Occipital lobe (tissue), 3 donors: ENCODE measurements at places on chromosomes 3 and 15. TPM values are rescaled to one million over a fixed set of nuclear protein-coding genes. Genes with fewer than 3 reads are reported as not detected.

DNA sequence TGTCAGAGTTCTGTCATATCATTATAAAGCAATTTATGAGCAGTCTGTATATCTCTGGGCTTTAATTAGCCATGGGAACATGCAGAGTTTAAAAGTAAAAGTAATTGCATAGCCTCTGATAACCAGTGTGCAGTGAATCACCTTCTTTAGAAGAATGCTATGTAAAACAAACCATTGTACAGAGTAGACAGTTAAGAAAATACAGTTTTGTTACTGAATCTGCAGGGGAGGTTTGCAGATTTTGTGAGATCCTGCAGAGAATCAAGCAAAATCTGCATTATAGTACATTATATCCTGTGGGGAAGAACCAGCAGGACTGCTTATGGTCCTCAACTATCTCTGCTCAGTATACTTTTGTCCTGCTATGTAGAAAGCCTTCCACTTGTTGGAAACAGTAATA is 396.2 kb upstream of the NAALADL2 start:
- no peak for DNase-seq

DNA sequence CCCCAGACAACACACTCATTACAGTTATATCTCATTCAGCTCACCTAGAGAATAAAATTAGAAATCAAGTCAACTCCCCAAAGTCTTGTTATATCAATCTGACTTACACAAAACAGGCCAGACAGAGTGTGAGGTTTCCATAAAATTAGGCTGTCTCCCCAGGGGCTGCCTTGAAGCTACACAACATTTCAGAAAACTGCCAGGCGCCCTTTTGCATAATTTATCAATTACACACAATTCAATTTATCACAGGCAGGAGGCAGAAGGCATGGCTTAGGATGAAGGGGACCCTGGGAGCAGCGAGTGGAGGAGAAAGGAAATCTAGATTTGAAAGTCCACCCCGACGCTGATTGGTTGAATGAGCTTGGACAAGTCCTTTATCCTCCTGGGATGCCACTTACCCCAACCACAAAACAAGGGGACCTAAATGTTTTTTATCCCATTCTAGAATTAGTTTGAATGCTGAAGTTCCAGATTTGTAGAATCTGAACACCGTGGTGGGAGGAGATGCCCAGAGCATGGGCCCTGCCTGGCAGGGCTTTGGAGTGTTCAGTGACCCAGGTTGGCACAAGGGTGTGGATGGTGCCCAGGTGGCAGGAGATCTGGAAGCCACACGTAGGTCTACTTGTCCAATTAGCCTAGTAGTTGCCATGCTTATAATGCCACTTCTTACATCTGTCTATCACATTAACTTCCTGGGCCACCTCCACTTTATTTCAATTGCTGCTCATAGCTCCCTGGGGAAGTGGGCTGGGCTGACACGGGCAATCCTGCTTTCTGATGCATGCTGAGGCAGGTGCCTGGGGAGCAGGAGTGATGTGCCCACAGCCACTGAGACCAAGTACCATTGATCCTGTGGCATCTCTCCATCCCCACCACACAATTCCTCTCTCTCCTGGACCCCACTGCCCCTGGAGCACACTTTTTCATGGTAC is 119.8 kb upstream of the TLE3 start:
- DNase-seq: no peak

- DNase-seq: no peak
Measured at GRCh38 chr15:42274702-42274989, 1.4 kb upstream of the TMEM87A start.

- no peak for DNase-seq
Measured at GRCh38 chr15:86917361-86917671, 837.6 kb downstream of the AGBL1 start.

GRCh38 chr15:77964193-77964592 is 113.3 kb downstream of the TBC1D2B start:
- DNase-seq: no peak

ARHGAP31 gene
- total RNA-seq: 3.7 TPM

DNA sequence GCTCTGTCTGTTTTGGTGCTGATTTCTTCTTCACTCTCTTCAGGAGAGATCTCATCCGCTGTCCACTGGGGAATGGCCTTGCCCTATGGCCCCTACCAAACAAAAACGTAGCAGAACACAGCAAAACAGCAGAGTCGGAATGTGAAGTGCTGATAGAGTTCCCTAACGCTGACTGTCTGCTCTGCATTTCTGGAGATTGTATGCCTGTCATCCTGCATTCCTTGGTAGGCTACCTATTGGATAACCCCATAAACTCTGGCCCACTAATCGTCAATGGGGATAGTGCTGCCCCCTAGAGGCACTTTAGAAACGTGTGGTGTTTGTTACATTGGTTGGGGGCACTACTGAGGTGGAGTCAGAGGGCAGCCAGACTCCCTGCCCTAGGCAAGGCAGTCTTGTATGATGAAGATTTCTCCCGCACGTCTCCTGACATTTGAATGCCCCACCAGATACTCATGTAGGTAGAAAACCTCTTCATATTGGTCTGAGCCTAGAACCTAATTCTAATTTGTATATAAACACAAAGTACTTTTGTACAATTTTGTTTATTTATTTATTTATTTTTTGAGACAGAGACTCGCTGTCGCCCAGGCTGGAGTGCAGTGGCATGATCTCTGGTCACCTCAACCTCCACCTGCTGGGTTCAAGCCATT is 15.6 kb upstream of the MAGEF1 start:
- no peak for DNase-seq

ATP10A gene
- total RNA-seq: 0.78 TPM

- peak; percentile 56 for DNase-seq
Measured at GRCh38 chr3:44058868-44059203, 182.8 kb upstream of the TOPAZ1 start.

- DNase-seq: no peak
Measured at GRCh38 chr3:133563186-133563591, 10.3 kb upstream of the CDV3 start.

DNA sequence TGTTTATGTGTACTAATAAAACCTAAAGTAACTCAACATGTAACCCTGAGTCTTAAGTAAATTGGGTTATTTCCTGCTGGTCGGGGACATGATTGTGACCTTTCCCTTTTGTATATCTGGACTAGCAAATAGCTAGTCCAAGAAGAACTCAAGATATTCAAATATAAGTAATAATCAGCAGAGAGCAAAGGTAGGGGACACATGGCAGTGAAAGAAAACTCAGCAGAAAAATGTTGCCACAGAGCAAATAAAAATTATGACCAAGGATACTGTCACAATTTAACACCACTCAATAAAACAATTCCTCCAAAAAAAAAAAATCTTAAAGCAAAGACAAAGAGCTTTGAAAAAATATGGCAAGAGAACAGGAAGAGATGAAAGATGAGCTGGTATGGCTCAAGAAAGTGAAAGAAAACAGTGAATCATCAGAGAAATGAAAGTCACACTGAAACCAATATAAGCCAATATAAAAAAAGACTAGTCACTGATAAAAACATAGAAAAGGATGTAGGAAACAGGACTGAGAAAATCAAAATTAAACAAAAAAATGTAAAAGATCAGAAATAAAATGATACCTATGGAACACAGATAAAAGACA is 43.4 kb downstream of the HLTF start:
- DNase-seq: no peak

DNA sequence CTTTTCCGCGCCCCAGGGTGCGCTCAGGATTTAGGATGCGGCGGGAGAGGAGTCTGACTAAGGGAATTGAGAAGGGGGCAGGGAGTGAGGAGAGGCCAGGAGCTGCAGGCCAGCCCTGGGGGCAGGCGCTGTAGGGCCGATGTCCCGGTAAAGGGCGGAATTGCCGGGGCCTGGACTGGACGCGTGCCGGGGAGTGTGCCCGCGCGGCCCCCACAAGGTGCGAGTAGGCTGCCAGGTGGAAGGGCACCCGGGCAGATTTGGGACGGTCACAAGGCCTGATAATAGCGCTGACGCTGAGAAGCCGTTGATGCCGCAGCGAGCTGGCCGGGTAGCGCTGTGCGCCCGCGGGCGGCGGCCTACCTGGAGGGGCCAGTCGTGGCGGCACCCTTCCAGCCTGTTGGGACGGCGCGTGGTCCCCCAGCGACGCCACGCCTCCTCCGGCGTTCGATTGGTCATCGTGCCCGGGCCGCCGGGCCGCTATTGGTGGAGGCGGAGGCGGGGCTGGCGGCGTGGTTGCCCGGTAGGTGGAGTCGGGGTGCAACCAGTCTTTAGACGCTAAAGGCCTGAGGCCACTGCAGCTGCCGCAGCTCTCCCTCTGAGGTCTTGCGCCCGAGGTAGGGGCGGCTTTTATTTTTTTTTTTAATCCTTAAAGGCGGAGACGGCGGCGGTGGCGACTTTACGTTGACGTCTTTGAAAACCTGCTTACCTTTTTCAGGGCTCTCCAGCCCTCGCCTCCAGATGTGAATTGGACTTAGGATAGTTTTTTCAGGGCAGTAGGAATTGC is 903 bp downstream of the SLC25A38 start:
- DNase-seq: no peak

GRCh38 chr3:32488474-32489008 is 14.1 kb downstream of the CMTM6 start:
- DNase-seq: no peak

- no peak for DNase-seq
Measured at GRCh38 chr15:39828374-39828931, 45.8 kb upstream of the FSIP1 start.

DNA sequence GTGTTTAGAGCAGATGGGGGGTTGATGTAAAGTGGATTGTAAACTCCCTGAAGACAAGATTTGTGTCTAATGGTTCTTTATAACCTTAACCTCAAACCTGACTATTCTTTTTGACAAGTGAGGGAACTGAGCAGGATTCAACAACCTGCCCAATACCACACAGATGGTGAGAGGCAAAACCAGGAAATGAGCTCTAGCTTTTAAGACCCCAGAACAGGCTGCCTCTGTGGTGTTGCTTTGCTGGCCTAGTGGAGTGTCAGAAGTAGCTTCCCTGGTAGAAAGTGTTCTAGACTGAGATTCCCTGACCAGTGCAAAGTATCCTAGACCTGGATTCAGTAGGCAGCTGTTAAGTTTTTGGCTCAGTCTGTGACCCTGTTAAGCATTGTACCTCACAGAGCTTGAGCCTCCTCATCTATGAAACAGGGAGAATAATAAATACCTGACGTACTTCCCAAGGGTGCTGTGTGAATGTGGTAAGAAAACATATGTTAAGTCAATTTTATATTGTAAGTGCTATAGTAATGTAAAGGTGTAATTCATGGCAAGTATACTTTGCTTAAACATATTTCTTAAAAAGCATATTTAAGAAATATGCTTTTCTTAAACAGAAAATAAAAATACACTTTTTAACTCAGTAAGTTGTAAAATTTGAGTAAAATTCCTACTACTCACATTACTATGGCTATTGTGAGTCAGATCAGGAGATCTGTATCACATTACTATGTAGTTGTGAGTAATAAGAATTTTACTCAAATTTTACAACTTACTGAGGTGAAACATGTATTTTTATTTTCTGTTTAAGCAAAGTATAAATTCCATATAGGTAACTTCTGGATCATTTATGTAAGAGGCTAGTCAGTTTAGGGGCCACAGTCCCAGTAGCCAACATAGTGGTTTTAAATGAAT is 8.8 kb downstream of the GPR87 start:
- DNase-seq: no peak

DNA sequence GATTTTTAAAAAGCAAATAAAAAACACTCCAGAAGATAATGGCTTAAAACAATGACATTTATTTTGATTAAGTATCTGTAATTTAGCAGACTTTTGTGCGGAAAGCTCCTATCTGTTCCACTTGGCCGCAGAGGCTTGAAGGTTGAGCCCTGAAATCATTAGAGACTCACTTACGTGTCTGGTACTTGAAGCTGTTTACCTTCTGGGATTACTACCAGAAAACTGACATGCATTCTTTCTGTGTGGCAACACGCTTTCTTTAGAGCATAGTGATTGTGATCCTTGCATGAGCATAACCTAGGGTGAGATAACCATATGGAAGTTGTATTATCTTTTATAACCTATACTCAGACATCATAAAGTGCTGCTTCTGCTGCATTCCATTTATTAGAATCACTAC is 298.5 kb downstream of the SI start:
- DNase-seq: no peak

DNA sequence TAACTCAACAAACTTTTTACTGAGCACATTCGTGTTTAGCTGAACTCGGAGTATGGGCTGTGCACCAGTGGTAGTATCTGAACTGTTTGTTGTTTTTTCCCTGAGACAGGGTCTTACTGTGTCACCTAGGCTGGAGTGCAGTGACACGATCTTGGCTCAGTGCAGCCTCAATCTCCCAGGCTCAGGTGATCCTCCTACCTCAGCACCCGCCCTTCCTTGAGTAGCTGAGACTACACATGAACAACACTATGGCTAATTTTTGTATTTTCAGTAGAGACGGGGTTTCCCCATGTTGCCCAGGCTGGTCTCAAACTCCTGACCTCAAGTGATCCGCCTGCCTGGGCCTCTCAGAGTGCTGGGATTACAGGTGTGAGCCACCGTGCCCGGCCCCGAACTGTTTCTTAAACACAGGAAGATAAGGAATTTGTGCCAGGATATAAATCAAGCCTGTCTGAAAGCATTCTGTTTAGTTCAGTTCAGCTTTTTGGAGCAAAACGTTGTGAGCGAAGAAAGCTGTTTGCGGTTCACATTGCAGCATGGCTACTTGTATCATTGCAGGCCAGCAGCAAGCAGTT is 40.4 kb upstream of the SKOR1 start:
- DNase-seq: no peak

DNA sequence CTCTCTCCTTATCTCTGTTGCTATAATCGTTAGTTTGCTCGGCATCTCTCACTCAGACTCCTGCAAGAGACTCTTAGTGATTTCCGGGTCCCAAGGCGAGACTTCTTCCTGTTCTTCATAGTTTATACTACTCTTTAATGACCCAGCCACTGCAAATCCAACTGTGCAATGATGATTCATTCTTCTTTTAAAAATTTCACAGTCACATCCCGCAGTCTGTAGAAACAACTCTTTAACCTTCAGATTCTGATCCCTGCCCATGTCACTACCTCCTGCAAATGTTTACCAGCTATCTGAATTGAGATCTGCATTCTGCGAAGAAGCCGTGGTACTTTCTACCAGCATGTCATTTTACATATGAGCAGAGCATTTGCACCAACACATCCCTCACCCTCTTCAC is 2.8 kb upstream of the VGLL3 start:
- DNase-seq: no peak

- DNase-seq: no peak
Measured at GRCh38 chr3:147649475-147649874, 240.3 kb downstream of the ZIC1 start.

CCRL2 gene
- total RNA-seq: 1.1 TPM

GRCh38 chr3:78967061-78967460 is 800.7 kb downstream of the ROBO1 start:
- no peak for DNase-seq

GRCh38 chr15:41494190-41494921 is 682 bp downstream of the ITPKA start:
- DNase-seq: no peak

LMOD3 gene
- total RNA-seq: 0.16 TPM

- DNase-seq: no peak
Measured at GRCh38 chr3:132228923-132229322, 88.3 kb upstream of the ACP3 start.

GRCh38 chr15:69662645-69663000 is 210.0 kb downstream of the RPLP1 start:
- DNase-seq: no peak

A4GNT gene
- not detected for total RNA-seq

- DNase-seq: no peak
Measured at GRCh38 chr3:31010491-31010890, 116.0 kb upstream of the GADL1 start.

- DNase-seq: no peak
Measured at GRCh38 chr3:161042023-161042501, 63.1 kb downstream of the B3GALNT1 start.

XCR1 gene
- not detected for total RNA-seq
